ENCODE measurements at places on chromosomes 3 and 15.

DNA sequence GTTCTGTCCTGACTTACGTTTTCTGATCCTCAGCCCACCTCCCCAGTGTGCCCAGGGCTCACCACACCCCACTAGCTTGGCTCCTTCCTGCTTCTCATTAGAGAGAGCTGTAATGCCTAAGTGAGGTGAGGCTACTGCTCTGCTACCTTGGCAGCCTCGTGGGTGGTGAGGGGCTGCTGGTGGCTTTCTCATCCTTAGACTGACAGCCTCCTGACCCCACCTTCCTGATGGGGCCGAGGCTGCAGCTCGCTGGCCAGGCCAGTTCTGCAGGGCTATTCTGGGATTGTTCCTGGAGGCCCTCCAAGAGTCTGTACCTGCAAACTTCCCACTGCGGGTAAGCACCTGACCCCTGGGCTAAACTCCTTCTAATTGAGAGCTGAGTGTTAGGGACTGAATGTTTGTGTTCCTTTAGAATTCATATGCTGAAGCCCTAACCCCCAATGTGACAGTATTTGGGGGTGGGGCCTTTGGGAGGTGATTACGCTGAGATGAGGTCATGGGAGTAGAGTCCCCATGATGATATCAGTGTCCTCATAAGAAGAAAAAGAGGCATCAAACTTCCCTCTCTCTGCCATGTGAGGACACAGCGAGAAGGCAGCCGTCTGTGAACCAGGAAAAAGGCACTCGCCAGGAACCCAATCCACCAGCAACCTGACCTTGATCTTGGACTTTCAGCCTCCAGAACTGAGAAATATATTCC, 38.1 kb upstream of the IQSEC1 start:
- no peak for DNase-seq

DNA sequence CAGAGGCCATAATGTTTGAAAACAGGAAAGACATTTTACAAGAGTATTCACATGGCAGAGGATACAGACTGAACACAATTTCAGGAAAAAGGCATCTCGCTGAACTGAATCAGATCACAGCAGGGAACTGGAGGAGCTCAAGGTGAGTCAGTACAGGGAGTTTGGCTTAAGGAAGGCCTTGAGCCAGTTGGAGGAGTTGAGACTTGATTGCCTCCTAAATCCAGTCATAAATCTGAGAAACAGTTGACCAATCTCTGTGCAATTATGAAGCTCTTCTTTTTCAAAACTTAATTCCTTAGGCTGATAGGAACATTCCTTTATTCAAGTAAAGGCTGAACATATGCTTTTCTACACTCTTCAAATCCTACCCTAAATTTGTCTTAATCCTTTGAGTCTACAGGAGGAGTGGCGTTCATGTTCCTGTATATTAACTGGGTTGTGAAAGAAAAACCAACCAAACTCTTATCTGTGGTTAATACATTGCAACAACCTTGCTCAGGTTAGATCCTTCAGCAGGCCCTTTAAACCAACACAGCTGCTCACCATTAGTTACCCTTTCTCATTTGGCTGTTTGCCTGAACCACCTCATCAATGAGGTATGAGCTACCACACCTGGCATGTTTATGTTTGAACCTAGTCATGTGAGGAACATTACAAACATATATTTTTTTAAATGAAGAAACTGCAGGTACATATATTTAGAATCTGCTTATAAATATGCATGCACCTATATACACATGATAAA, 404.1 kb upstream of the ATP11B start:
- peak; percentile 9 for DNase-seq

- DNase-seq = peak; percentile 80
These were observed 507 bp upstream of the GOLIM4 start for GRCh38 chr3:168096210-168096652.

- DNase-seq = no peak
These were observed 307.8 kb upstream of the AGTR1 start for GRCh38 chr3:148389916-148390315.

DNA sequence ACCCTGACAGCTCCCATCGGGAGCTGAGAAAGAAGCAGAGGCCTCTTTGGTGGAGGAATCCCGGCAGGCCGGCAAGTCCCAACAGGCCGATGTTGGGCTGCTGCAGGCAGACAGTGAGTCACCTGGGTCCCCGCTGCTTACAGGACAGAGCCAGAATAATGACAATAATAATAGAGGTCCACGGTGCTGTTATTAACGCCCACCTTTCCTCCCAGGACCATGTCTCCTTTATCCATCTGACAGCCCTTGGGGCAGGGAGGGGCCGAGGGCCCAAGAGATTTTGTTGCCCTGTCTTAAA, 29.3 kb upstream of the MAGEF1 start:
- no peak for DNase-seq

- DNase-seq = no peak
These were observed 29.5 kb downstream of the SLCO3A1 start for GRCh38 chr15:91882858-91883586.

- no peak for DNase-seq
These were observed 43.9 kb downstream of the HEG1 start for GRCh38 chr3:125011941-125012340.

- peak; percentile 6 for DNase-seq
These were observed 62.8 kb downstream of the OTOL1 start for GRCh38 chr3:161559177-161559998.

GRCh38 chr3:126945171-126945721, 37.7 kb upstream of the PLXNA1 start:
- no peak for DNase-seq
